ENCODE measurements at places on chromosomes 4 and X.

GRCh38 chr4:103774326-103774825, 54.6 kb upstream of the TACR3 start:
- no peak for DNase-seq

- DNase-seq = no peak
These were observed 3.2 kb downstream of the PCDH7 start for GRCh38 chr4:30723201-30723955.

- DNase-seq = no peak
These were observed 11.9 kb upstream of the HS3ST1 start for GRCh38 chr4:11440481-11441193.

- no peak for DNase-seq
These were observed 106.3 kb upstream of the TNIP3 start for GRCh38 chr4:121270389-121270788.

- DNase-seq = no peak
These were observed 957 bp downstream of the TIMM17B start for GRCh38 chrX:48896611-48897011.

GRCh38 chr4:71288875-71289274, 49.9 kb upstream of the SLC4A4 start:
- no peak for DNase-seq

GRCh38 chr4:7847206-7847605, 92.5 kb downstream of the AFAP1 start:
- no peak for DNase-seq
